SK-MEL-5 (cell line): ENCODE measurements at places on chromosomes 6 and 20. TPM values are rescaled to one million over a fixed set of nuclear protein-coding genes. Genes with fewer than 3 reads are reported as not detected.

The ZSCAN23 gene
- total RNA-seq = 1.9 and 4.6 TPM in 2 replicates

The PNPLA1 gene
- total RNA-seq = not detected in 2 replicates

The LZTS3 gene
- 5.1 and 5.2 TPM in 2 replicates for total RNA-seq

The EGFL8 gene
- 11.4 and 15.0 TPM in 2 replicates for total RNA-seq

The RAET1L gene
- not detected in 2 replicates for total RNA-seq

The ZNF334 gene
- not detected in 2 replicates for total RNA-seq

The TAB2 gene
- 12.4 and 16.6 TPM in 2 replicates for total RNA-seq

The TUBB2B gene
- 26.6 and 28.6 TPM in 2 replicates for total RNA-seq

The CST2 gene
- total RNA-seq = not detected in 2 replicates

The GGTLC1 gene
- total RNA-seq = not detected in 2 replicates

The ARG1 gene
- total RNA-seq = not detected in 2 replicates
